ENCODE measurements at places on chromosomes 13 and 19.

GRCh38 chr13:110373617-110374016 lies 66.5 kb downstream of the COL4A2 start:
- no peak for DNase-seq

- peak; percentile 96 for DNase-seq
Observed at GRCh38 chr19:47130589-47131227, at the start of gene SAE1. TSS of gene SAE1 (plus strand) at chr19:47130835. CDS start at chr19:47130931, 96 bp downstream.

- no peak for DNase-seq
Observed at GRCh38 chr13:23949200-23949599, 51.9 kb upstream of the C1QTNF9B start.

DNA sequence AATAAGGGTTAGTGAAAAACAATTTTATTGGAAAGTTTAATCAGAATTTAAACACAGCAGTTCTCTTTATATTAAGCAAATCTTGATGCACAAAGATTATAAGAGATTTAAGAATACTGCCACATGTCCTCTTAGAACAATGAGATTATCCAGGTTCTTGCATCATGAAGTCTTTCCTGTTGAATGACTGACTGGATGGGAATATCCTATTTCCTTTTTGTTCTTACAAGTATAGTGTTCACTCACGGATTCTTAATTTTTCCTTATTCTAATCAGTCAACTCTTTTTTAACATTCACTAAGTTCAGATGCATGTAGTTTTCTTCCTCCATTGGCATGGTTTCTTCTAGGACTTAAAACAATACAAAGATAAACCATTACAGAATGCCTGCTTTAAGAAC lies 10.1 kb downstream of the URI1 start:
- DNase-seq = no peak

- no peak for DNase-seq
Observed at GRCh38 chr19:4278010-4278409, 1.1 kb upstream of the SHD start.

DNA sequence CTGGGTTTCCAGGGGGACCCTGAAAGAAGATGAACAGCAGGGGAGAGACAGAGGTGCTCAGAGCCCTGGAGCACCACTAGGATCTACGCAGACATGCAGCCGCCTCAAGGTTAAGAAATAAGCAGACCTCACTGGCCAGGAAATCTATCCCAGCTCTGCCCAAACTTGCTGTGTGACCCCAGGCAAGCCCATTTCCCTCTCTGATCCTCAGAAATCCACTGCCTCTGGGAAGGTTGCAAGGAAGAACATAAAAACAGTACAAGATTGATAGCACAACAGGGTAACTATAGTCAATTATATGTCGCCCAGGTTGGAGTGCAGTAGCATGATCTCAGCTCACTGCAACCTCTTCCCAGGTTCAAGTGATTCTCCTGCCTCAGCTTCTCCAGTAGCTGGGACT lies 20.8 kb downstream of the COL5A3 start:
- DNase-seq = no peak

Measured in NK-92 treated with Interleukin-12 subunit alpha and Interleukin-12 subunit beta, amount 100 ng/mL, for 24 hours (cell line).